ENCODE measurements at places on chromosomes 1 and 21.
A peak's percentile ranks its signal among the peaks of the same experiment; 100 is the strongest.

- no peak for DNase-seq
Measured at GRCh38 chr1:17546946-17547670, 7.6 kb downstream of the ARHGEF10L start.

DNA sequence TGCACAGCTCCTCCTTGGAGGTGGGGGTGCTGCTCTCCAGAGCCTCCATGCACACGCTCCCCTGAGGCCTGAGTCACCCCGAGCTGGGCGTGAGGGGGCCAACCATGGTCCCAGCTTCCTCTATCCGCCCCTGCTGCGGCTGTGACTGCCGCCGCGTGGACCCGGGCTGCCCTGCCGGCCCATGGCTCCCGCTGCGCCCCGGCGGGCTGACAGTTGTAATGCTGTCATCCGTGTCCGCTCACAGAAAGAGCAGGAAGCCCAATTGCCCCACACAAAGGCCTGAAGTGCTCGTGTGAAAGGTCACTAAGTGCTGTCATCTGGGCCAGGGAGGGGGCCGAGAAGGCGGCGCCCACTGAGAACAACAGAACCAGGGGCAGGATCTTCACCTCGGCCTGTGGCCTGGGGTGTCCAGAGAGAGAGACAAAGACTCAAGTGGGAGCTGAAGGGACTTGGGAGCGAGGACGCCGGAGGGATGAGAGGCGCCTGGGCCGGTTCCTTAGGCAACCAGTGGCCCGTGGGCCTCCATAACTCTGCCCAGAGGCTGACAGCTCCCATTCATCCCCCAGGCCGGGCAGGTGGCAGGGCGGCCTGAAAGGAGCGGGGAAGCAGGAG lies 31.5 kb downstream of the OLIG1 start:
- no peak for DNase-seq

DNA sequence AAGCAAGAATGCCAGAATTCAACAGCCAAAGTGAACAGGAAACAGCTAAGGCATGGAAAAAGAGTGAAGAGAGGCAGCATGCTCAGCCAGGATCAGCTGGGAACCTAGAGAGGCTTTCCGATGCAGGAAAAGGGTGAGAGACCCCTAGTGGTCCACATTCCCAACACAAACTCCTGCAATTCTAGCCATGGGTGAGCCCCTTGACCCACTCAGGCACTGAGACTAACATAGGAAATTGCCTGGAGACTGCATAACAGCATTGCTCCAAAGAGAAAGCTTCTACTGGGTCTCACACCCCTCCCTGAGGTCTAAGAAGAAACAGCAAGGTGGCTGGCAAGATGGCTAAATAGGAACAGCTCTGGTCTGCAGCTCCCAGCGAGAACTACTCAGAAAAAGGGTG lies 123.2 kb downstream of the LHX8 start:
- no peak for DNase-seq

GRCh38 chr1:173050865-173051264 lies at the start of gene TNFSF18:
Gene TNFSF18 (minus strand): TSS chr1:173050941. CDS start chr1:173050896, 45 bp downstream.
- no peak for DNase-seq

DNA sequence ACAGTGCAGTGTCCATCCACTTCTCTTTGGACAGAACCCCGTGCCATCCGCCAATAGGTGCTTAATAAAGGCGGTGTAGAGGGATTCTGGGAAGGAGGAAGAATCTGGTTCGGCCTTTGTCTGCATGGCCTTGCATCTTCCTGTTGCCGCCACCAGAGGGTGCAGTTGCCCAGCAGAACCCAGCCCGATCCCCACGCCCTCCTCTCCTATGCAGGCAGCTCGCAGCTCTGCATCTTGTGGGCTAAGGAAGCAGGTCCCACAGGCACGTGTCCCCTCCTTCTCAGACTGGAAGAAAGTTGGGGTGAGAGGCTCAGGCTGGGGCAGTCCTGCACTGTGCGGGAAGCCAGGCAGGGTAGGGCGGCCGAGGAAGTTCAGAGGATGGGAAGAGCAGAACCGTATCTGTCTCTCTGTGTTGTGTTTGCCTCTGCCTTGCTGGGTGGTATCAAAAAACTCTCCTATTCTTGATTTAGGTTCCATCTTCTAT lies 20.8 kb downstream of the NAV1 start:
- DNase-seq, result peak; percentile 95

DNA sequence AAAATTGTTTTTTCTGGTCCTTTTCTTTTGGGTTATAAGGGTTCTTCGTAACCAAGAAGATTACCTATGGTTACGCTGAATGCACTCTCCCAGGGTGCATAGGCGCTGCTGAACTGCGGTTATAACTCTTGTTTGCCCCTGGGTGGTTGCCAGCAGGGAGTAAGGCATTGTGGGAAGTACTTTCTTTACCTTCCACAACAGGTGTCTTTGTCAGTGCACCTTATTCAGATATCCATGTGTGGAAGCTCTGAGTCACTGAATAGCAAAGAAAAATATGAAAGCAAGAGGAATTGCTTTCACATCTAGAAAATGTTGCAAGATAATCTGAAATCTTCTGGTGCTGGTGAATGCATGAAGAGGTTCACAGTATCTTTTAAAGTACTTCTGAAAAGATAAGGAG lies 124.4 kb upstream of the CACYBP start:
- DNase-seq, result no peak

DNA sequence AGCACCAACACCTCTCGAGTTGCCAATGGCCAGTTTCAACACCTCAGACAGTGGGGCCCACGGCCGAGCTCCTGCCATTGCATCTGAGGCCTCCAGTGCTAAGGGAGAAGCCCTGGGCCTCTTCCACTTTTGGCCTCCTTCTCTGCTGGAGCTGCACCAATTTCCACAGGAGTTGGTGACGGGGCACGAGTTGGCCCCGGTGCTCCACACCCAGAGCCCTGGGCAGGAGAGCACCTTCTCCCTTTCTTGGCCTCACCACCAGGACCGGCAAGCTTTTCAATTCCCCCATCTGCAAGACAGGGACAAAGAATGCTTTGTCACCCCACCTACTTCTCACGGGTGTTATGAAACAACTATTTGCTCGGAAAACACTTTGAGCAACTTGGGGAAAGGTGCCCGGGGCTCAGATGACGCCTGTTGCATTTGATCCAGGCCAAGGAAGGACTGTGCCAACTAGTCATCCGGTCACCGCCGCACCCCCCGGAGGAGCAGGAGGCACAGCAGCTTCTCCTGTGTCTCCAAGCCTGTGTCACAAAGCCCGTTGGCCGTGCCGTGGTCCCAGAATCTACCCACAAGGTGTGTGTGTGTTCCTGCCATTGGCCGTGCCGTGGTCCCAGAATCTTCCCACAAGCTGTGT lies 55.2 kb downstream of the TOMM20 start:
- no peak for DNase-seq

DNA sequence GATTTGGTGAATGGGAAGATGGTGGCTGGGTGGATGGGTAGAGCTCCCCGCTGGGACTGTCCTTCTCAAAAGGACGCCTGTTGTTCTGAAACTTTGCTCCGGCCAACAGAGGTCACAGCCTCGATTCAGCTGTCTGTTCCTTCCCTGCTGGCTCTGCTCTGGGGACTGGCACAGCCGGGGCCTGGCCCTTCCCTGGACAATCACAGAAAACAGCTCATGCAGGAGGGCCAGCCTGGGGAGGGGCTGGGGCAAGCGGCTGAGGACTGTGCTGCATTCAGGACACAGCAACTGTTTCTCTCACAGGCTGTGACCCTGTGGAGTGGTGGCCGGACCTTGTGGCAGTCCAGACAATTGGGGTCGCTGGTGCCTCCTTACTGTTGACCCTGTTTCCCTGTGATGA lies 110.7 kb upstream of the TMEM51 start:
- no peak for DNase-seq

- DNase-seq, result no peak
Measured at GRCh38 chr1:4058706-4059105, 158.6 kb upstream of the C1orf174 start.

DNA sequence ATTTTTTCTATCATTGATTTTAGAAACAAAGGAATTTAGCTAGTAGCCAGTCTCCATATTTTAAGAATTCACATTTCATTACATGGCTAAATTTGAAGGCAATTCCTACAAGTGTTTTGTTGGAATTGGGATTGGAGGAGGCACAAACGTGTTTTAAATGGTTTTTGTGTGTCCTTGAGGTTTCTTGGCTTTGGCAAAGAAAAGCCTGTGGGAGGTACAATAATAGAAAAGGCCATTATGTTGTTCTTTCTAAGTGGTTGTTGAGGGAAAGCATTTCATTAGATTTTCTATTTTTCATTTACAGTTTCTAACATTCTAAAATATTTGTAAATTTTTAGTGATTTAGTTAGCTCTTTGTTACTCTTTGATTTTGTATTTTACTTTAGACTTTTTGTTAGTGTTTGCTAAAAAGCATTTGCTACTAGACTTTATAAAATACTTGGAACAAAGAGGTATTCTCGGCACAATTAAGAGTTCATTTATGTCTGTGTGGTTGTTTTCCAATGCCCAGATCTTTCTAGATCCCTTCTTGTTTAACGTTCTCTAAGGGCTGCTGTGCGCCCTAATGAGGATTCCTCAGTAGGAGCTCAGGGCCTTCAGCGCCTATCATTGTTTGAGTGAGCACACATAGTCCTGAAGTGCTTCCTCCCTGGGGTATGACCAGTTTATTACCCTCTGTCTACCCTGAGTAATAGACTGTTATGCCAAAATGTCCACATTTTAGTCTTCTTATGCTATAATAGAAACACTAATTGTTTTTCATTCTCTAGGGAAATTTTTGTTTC lies 70.0 kb upstream of the KIAA1614 start:
- DNase-seq, result no peak

DNA sequence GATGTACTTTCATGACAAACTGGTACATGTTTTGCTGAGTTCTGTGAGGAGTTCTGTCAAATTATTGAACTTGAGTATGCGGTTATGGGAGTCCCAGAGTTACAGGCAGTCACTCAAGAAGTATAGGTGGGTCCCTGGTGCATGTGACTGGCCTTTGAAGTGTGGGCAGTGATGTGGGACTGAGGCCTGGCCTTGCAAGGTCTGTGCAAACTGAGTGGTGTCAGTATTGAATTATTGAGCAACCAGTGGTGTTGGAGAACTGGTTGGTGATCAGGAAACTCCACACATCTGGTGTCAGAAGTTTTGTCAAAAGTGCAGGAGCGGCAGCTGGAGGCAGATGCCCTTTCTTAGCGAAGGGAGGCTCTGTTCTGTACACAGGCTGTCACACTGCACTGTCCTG lies 5.2 kb downstream of the ZNF678 start:
- DNase-seq, result no peak

- DNase-seq, result no peak
Measured at GRCh38 chr1:39849203-39849602, 34.1 kb downstream of the TRIT1 start.

- DNase-seq, result no peak
Measured at GRCh38 chr1:228753786-228754360, 18.6 kb downstream of the RHOU start.

Data from D721Med (cell line).